ENCODE measurements at places on chromosomes 5 and 9. TPM values are rescaled to one million over a fixed set of nuclear protein-coding genes. Genes with fewer than 3 reads are reported as not detected.

Gene ZNF608
- 41.0 TPM for total RNA-seq

Gene EXOC3
- total RNA-seq, result 32.8 TPM

Gene HTR4
- total RNA-seq, result not detected

Gene PCSK5
- 24.5 TPM for total RNA-seq

Gene KLF4
- 75.1 TPM for total RNA-seq

Gene DBH
- under 0.01 TPM for total RNA-seq

Gene HRCT1
- total RNA-seq, result not detected

- no peak for DNase-seq
These were observed 166.7 kb downstream of the GAPVD1 start for GRCh38 chr9:125428060-125428901.

DNA sequence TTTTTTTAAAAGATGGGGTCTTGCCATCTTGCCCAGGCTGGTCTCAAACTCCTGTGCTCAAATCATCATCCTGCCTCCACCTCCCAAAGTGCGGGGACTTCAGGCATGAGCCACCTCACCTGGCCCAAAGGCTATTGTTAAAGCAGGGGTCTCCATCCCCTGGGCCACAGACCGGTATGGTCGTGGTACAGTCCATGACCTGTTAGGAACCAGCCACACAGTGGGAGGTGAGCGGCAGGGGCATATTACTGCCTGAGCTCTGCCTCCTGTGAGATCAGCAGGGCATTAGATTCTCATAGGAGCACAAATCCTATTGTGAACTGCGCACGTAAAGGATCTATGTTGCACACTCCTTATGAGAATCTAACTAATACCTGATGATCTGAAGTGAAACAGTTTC, 7.3 kb upstream of the NOL6 start:
- DNase-seq, result no peak

GRCh38 chr9:20540169-20540863, 82.0 kb downstream of the MLLT3 start:
- no peak for DNase-seq

- DNase-seq, result no peak
These were observed 641 bp downstream of the ATP6V1G1 start for GRCh38 chr9:114588210-114588609.

GRCh38 chr9:97666907-97667686, 30.0 kb downstream of the XPA start:
- DNase-seq, result no peak

- no peak for DNase-seq
These were observed 41.0 kb upstream of the SHC3 start for GRCh38 chr9:89219637-89220036.

- no peak for DNase-seq
These were observed 837.1 kb upstream of the C9orf72 start for GRCh38 chr9:28410411-28410810.

GRCh38 chr5:151902215-151902614, 22.4 kb downstream of the GLRA1 start:
- no peak for DNase-seq

DNA sequence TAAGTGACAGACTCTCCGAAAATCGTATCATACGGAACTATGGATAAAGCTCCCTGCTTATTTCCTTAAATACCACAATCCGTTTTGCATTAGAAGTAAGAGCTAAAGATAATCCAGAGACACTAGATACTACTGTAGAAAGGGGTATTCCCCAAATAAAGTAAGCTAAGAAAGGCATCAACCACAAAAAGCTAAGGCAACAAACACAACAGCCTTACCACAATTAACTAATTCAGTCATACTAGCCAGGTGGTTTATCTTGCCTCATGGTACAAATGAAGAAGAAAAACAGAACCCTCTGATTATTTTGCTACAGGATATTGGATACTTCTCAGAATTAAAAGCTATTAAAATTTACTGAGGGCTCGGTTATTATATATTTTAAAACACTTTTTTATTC, 14.1 kb downstream of the ERP44 start:
- no peak for DNase-seq

- DNase-seq, result no peak
These were observed 247.4 kb downstream of the CDH9 start for GRCh38 chr5:26791021-26791420.

GRCh38 chr5:1017691-1018455, 9.3 kb downstream of the NKD2 start:
- DNase-seq, result no peak

- no peak for DNase-seq
These were observed 19.1 kb upstream of the SH3PXD2B start for GRCh38 chr5:172473427-172473826.

DNA sequence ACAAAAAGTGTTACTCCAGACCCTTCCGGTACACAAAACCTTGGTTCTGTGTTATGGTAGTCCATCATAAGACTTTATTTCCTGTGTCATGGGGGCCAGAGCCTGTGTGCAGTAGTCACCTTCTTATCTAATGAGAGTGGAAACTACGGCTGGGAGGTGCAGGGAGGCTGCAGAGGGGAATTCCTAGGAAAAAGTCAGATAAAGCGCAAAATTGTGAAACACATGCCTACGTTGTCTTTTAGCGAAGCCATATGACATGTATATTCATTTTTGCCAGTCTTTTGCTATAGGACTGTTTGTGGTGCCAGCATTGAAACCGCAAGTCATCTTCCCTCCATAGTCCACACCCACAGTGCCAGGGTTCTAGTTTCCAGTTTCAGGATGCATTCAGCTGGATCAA, 80.7 kb downstream of the PPARGC1B start:
- DNase-seq, result no peak

- DNase-seq, result no peak
These were observed 24.3 kb downstream of the ISOC1 start for GRCh38 chr5:129118826-129119225.

GRCh38 chr9:21205204-21205603, 1.7 kb downstream of the IFNA10 start:
- no peak for DNase-seq

DNA sequence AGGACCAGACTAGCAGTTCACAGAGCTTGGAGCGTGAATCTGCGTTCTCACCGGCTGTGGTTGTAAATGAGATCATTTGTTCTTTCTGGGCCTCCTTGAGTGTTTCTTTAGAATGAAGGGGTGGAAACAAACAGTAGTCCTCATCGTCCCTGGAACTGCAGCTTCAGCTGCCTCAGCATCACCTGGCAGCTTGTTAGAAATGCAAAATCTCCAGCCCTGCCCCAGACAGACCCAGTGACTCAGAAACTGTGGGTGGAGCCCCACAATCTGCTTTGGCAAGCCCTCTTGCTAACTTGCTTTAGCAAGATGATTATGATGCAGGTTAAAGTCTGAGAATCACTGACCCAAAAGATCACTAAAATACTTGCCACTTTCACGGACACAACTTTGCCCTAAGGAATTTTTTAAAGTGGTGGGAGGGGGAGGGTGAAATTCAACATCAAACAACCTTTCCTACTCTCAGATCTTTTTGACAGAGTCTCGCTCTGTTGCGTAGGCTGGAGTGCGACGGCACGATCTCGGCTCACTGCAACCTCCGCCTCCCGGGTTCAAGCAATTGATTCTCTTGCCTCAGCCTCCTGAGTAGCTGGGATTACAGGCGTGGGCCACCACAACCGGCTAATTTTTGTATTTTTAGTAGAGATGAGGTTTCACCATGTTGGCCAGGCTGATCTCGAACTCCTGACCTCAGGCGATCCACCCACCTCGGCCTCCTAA, 86.0 kb downstream of the BRINP1 start:
- no peak for DNase-seq

DNA sequence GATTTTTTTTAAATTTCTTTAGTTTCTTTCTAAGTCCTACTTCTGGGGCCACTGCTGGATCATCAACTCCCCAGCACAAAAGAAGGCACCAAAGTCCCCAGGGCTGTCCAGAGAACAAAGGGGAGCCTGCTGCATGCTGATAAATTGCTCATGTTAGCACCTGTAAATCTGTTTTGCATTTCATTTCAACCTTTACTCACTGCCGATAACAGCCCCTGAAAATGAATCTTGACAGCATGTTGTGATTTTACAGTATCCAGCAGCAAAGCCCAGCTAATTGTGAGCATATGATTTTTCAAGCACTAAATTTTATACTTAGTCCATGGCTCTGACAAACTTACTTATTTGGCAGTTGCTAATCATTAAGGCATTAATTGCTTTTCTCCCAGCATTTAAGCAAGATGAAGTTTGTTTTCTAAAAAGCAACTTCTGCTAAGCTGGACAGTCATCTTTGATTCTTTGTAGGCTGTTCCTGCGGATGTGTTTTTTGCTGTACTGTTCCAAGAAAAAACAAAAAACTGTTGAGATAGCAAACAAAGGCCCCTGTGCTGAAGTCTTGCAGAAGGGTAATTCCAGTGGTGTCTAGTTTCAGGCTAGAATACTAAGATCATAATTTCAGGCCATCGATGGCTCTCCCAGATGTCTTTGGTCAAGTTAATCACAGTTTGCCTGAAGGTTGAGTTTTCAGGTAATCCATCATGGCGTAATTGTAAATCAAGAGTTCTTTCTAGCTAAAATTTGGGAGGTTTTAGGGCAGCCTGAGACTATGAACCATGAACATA, 73.1 kb upstream of the GAS1 start:
- peak; percentile 21 for DNase-seq

- no peak for DNase-seq
These were observed 53.7 kb downstream of the TMOD1 start for GRCh38 chr9:97555164-97555563.

- DNase-seq, result no peak
These were observed 126.9 kb downstream of the KCNIP1 start for GRCh38 chr5:170630711-170631141.

- no peak for DNase-seq
These were observed 103.0 kb downstream of the NPR3 start for GRCh38 chr5:32814141-32814540.

- no peak for DNase-seq
These were observed 21.4 kb downstream of the ABL1 start for GRCh38 chr9:130856474-130856873.

DNA sequence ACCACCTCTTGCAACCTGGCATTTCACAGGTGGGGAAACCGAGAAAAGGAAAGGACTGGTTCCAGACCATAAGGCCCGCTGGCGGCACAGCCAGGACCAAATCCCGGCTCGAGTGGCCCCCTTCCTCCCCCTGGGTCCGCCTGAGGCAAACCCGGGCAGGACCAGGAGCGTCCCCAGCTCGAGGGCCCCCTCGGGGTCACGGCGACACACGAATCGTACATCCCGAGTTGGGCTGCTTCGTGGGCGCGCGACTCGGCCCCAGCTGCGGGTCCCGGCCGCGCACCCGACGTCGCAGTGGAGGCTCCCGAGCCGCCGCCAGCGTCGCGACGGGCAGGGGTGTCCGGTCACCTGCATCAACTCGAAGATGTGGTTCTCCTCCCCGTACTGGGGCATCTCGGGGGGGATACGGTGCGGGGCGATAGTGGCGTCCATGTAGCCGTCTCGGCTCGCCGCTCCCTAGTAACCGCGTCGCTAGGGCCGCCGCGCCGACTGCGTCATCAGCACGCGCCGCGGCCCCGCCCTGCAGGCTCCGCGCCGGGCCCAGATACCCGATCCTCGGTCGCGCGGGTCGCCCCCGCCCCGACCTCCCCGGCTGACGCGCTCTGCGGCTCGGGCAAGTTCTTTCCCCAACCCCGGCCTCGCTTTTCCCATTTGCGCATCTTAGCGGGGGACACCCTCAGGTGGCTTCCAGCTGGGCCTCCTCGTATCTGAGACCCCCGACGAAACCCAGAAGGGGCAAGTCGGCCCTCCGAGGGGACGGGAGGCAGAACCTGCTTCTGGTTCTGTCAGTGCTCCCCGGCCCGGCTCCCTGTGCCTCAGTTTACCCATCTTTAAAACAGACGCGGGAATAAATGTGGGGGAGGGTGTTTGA, at the start of gene AK8:
Gene AK8, minus strand, starts transcription at position 461 of the 871 bp plus-strand sequence. Its CDS starts 29 bp downstream, at position 432.
- peak; percentile 49 for DNase-seq

- DNase-seq, result no peak
These were observed 67.8 kb downstream of the PSD2 start for GRCh38 chr5:139863361-139863760.

DNA sequence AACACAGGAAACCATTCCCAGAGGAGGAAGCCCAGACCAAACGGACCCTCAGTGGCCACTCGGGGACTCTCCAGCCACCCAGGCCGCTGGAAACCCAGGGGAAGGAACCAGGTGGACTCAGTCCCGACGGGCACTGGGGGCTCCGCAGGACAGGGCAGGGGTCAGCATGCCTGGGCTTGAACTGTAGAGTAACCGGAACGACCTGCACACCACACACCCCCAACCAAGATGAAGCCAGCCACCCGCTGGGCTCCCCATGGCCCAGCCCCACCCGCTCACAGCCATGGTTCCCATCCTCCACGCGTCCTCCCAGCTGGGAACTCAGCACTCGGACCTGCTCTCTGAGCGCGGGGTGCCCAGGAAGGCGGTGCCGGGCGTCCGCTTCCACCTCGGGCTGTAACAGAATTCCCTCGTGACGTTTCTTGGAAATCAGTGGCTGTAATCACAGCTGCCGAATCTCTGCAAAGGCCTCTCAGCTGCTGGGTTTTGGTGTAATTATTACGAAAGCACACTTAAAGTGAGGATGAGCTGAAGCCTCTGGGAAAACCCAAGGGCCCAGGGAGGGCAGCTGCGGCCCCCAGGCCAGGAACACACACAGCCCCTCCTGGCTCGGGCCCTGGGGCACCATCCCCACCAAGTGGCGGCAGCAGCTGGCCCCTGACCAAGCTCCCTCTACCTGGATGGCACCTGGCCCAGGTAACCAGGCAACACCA, 13.8 kb downstream of the NACC2 start:
- DNase-seq, result no peak

- no peak for DNase-seq
These were observed 212.8 kb downstream of the PIK3R1 start for GRCh38 chr5:68428231-68428811.

GRCh38 chr5:51618234-51618633, 235.0 kb downstream of the ISL1 start:
- DNase-seq, result no peak

DNA sequence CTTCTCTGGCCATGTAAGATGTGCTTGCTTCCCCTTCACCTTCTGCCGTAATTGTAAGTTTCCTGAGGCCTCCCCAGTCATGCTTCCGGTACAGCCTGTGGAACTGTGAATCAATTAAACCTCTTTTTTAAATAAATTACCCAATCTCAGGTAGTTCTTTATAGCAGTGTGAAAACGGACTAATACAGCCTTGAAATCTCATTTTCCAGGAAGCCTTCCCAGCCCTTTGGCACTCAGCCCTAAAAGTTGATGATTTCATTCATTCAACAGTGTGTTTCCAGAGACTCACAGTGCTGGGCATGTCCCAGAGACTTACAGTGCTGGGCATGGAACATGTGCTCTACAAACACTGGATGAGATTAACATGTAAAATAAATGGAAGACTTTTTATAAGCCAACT, 135.8 kb downstream of the DCP2 start:
- DNase-seq, result peak; percentile 13

- no peak for DNase-seq
These were observed 31.4 kb downstream of the CAMK2A start for GRCh38 chr5:150258130-150258529.

GRCh38 chr9:133597316-133597957, 11.8 kb downstream of the FAM163B start:
- no peak for DNase-seq

GRCh38 chr5:93735378-93735777, 6.0 kb downstream of the POU5F2 start:
- no peak for DNase-seq

GRCh38 chr9:6214903-6215302, 704 bp upstream of the IL33 start:
- DNase-seq, result no peak

Data from skin of body (tissue), 3 donors.